ENCODE measurements at places on chromosomes 7 and 10. TPM values are rescaled to one million over a fixed set of nuclear protein-coding genes. Genes with fewer than 3 reads are reported as not detected.

Gene ANLN
- 215 TPM for total RNA-seq

DNA sequence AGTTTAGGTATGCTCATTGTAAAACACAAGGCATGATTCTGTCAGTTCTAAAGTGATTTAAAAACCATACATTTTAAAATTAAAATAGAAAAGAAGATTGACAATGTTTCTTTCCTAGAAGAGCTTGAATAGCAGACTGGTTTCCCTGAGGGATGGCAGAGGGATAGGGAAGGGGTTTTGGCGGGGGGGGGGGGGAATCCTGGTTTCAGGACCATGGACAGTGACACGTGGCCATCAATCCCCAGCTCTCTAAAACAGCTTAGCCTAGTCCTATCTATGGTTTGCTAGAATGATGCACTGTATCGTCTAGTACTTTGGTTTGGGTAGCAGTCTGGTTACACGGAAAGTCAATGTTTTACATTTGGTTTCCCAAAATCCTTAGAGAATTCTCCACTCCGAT, 88.7 kb downstream of the PHYHIPL start:
- DNase-seq = no peak
- no peaks in the 10 kb centered on the region for H3K36me3 ChIP-seq
- no peak overlapping the region for H3K4me3 ChIP-seq
- no peaks in the 10 kb centered on the region for H3K4me1 ChIP-seq
- H3K27ac ChIP-seq = no peak overlapping the region

Gene AMPH
- total RNA-seq = 0.03 TPM

DNA sequence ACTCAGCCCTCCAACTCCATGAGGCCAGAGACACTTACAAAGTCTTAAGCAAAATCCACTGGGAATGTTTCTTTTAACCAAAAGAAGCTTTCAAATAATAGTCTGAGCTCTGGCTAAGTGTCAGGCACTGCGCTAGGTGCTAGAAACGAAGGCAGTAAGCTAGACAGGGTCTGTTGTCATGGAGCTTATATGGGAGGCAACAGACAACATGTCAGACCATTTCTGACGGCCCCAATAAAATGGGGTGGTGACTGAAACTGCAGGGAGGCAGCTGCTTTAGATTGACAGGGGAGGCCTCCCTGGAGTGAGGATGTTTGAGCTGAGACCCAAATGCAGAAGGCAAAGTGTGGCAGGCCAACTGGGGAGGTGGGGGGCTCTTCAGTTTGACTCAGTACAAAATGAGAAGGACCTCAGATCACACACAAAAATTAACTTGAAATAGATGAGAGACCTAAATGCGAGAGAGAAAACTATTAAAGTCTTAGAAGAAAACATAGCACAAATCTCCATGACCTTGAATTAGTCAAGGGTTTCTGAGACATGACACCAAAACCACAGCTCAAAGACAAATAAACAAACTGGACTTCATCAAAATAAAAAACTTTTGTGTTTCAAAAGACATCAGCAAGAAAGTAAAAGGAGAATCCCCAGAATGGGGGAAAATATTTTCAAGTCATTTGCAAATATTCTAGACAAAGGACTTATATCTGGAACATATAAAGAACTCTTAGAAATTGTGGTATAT, 40.6 kb downstream of the SH3PXD2A start:
- H3K27ac ChIP-seq = peak overlapping the region; percentile 79
- no peaks in the 10 kb centered on the region for H3K27me3 ChIP-seq
- H3K4me3 ChIP-seq = no peak overlapping the region
- DNase-seq = peak; percentile 74

GRCh38 chr10:11279314-11279713, 261.6 kb downstream of the CELF2 start:
- H3K36me3 ChIP-seq = peaks cover 66% of the 10 kb centered on the region
- no peak overlapping the region for H3K27ac ChIP-seq
- no peak for DNase-seq
- H3K4me1 ChIP-seq = no peaks in the 10 kb centered on the region
- no peak overlapping the region for H3K4me3 ChIP-seq

DNA sequence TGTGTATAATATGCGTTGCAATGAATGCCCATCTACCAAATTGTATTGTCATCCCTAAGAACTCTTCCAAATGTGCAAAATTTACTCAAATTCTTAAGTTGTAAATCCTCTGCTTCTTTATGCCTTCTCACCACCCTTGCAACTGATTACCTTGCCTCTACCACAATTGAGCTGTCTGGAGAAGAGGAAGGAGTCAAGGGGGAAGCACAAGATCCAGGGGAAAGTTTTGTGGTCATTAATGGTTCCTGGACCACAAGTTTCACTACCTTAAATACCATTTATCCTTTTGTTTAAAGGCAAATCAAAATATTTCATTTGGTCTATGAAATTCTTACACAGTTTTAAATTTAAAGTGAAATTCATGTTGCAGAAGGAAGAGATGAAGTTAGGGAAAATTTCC, 16.7 kb downstream of the CRPPA start:
- DNase-seq = no peak
- H3K4me3 ChIP-seq = no peak overlapping the region
- no peaks in the 10 kb centered on the region for H3K27me3 ChIP-seq

Gene FAM20C
- total RNA-seq = 6.1 TPM

Data from SJCRH30 (cell line).